Iris pigment epithelial cell (primary cell): ENCODE measurements at places on chromosomes 4 and X.

- no peak for DNase-seq
These were observed 187.4 kb downstream of the SOX3 start for GRCh38 chrX:140317462-140317861.

GRCh38 chr4:102529977-102530376 lies 28.8 kb downstream of the NFKB1 start:
- no peak for DNase-seq

DNA sequence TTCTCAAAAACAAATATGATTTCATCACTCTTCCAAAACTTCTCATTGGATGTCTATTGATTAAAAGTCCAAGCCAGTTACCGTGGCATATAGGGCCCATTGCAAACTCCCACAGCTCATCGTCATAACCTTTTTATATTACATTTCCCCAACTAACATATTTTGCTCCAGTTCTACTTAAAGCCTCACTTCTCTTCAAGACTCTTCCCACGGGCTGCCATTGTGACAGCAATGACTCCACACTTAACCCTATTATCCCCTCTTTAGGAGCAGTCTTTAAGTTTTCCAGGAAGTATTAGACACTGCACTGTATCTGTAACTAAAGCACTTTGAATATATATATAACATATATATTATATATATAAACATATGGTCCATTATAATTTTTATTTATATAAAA lies 44.5 kb downstream of the DTHD1 start:
- no peak for DNase-seq

- no peak for DNase-seq
These were observed 4.4 kb upstream of the FAM184B start for GRCh38 chr4:17785858-17786257.

DNA sequence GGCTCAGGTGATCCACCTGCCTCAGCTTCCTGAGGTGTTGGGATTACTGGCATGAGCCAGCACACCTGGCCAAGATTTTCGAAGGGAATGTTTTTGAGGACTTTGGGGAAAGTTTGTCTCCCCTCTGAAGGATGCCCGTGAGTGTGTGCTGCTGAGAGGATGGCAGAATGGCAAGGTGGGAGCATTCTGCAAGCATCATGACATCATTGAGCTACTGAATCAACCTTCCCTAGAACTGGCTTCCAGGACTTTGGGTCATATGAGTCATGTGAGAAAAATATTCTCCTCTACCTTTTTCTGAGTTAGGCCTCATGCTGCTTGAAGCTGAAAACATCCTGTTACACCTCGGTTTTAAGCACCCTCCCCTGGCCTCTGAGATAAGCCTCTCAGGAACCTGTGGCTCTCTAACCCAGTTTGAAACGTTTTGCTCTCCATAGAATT lies 31.0 kb downstream of the TMEM131L start:
- DNase-seq: peak; percentile 68

DNA sequence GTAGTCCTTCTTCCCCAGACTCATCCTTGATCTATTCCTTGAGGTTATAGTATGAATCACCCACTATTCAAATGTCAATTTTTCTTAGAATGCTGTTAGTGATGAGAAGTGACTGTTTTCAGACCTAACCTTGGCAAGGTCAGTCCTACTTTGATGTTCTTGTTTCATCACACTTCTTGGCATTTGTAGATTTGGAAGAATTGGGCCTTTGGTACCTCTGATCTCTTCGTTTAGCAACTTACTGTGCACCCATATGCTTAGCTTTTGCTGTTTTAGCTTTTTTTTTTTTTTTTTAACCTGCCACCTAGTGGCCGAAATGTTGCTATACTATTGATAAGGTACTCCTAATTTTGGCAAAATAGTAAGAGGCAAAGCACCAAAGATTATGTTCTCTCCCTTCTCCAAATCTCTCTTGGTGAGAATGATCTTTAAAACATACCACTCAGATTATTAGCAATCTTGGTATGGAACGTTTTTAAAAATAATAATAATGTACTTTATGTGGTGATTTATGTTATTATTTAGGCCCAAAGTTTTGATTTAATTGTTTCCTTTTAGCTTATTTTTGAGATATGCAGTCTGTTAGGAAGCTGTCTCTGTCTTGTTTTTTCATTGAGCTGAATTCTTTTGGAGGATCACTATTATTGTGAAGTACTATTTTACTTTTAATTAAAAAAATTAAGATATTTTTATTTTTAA lies 16.6 kb downstream of the DCK start:
- peak; percentile 40 for DNase-seq

- DNase-seq: no peak
These were observed 25.5 kb downstream of the GALNT7 start for GRCh38 chr4:173194157-173194556.

GRCh38 chr4:44145868-44146267 lies 302.7 kb downstream of the KCTD8 start:
- DNase-seq: peak; percentile 48

DNA sequence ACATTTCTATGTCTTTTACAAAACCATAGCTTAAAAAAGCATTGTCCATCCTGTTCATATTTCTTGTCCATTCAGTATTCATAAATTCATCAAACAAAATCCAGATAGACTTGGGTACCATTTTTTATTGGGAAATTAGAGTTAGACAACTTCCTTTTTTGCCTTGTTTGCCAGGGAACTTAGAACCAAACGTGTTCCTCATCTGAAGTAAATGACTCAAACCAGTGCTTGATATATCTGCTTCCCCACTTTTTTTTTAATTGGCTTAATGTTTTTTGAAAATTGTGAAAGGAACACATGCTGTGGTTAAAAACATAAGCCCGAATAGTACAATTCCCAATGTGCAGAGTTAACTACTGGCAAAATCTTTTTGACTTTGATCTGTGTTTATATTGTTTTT lies 44.2 kb downstream of the DLG3 start:
- DNase-seq: no peak

- no peak for DNase-seq
These were observed 154.4 kb downstream of the EFHC2 start for GRCh38 chrX:44189116-44189515.

GRCh38 chr4:184373886-184374405 lies 100.4 kb downstream of the IRF2 start:
- DNase-seq: no peak

GRCh38 chr4:150381036-150381435 lies 200.9 kb upstream of the MAB21L2 start:
- peak; percentile 29 for DNase-seq

GRCh38 chr4:141609243-141609642 lies 27.1 kb upstream of the IL15 start:
- DNase-seq: no peak

DNA sequence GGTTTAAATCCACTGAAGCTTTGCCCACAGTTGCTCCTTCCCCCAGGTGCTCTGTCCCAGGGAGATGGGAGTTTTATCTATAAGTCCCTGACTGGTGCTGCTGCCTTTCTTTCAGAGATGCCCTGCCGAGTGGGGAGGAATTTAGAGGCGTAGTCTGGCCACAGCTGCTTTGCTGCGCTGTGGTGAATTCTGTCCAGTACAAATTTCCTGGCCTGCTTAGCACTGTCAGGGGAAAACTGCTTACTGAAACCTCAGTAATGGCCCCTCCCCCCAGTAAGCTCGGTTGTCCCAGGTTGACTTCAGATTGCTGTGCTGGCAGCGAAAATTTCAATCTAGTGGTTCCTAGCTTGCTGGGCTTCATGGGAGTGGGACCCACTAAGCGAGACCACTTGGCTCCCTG lies 40.1 kb downstream of the UGT2B17 start:
- no peak for DNase-seq

GRCh38 chrX:5683996-5684395 lies 544.7 kb downstream of the NLGN4X start:
- DNase-seq: no peak

GRCh38 chr4:140092094-140092851 lies 61.7 kb downstream of the MAML3 start:
- no peak for DNase-seq

- peak; percentile 81 for DNase-seq
These were observed 7.4 kb downstream of the HNRNPH2 start for GRCh38 chrX:101415180-101416145.

GRCh38 chrX:456551-457291 lies 70.0 kb upstream of the PPP2R3B start:
- no peak for DNase-seq

- no peak for DNase-seq
These were observed 136.6 kb upstream of the OTUD4 start for GRCh38 chr4:145316897-145317574.

- DNase-seq: no peak
These were observed 108.4 kb upstream of the BMP2K start for GRCh38 chr4:78667764-78668163.

DNA sequence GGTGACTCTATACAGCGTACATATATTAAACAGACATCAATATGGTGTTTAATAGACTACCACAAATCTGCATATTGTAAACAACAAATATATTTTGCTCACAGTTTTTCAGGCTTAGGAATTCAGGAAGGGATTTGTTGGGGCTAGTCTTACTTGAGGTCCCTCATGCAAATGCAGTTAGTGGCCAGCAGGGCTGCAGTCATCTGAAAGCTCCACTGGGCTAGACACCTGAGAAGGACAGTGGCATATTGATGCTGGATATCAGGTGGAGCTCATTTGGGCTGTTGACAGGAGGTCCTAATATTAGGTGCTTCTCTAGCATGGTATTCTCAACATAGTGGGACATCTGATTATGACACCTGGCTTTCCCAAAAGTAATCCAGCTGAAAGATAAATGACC lies 493.8 kb upstream of the PABPC4L start:
- DNase-seq: no peak

- peak; percentile 34 for DNase-seq
These were observed 2.3 kb upstream of the RNF212 start for GRCh38 chr4:1115528-1116293.

DNA sequence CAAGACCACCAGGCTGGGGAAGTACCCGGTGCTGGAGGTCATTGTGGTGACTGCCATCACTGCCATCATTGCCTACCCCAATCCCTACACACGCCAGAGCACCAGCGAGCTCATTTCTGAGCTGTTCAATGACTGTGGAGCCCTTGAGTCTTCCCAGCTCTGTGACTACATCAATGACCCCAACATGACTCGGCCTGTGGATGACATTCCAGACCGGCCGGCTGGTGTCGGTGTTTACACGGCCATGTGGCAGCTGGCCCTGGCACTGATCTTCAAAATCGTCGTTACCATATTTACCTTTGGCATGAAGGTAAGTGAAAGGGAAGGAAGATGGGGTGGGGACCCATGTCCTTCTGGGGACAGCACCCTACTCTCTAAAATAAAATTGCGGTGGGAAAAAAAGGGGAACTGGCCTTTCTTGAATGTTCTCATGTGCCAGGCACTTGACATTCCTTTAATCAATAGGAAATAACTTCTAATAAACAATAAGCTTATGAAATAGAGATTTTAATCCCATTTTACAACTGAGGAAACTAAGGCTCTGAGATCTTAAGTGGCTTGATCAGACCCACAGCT lies 51.6 kb downstream of the CLCN4 start:
- no peak for DNase-seq

DNA sequence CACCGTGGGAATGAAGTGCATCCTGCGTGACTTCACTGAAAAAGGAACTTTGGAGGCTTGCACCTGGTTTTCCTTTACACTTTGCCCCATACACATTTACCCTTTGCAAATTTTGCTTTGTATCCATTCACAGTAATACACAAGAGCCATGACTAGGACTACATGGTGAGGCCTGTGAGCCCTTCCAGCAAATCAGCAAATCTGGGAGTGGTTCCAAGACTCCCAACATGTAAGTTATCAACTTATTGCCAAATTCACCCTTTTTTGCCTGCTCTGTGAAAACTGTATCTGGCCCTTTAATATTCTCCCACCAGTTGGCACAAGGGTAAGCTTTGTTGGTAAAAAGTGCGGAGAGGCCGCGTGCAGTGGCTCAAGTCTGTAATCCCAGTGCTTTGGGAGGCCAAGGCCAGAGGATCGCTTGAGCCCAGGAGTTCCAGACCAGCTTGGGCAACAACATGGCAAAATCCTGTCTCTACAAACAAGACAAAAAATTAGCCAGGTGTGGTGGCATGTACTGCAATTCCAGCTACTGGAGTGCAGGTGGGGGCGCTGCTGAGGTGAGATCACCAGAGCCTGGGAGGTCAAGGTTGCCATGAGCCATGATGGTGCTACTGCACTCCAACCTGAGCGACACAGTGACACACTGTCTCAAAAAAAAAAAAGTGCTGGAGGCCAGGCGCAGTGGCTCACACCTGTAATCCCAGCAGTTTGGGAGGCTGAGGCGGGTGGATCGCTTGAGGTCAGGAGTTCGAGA lies 5.0 kb downstream of the PRMT9 start:
- DNase-seq: peak; percentile 23

DNA sequence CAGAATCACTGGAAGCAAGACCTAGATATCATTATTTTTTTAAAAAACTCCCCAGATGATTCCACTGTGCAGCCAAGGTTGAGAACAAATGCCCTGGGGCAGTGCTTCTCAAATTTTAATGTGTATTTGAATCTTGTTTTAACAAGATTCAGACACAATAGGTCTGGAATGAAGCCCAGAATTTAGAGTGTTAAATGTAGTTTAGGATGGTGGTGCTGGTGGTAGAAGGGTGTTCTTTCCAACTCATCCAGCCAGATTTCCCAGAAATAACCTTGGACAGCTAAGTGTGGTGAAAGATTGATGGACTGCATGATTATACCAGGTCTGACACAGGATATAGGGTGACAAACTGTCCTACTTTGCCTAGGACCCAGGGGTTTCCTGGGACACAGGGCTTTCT lies 120.1 kb upstream of the MED14 start:
- DNase-seq: no peak

- peak; percentile 81 for DNase-seq
These were observed 41.7 kb downstream of the KDM6A start for GRCh38 chrX:44914532-44915198.

DNA sequence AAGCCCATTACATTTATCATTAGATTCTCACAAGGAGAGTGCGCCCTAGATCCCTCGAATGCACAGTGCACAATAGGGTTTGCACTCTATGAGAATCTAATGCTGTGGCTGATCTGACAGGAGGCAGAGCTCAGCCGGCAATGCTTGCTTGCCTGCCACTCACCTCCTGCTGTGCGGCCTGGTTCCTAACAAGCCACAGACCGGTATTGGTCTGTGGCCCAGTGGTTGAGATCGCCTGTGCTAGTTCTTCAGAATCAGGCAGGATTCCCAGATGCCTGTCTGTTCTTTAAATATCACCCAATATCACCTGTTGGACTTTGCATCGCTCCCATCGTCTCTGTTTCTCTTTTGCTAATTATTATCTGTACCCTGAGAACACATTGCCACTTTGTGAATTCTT lies 14.0 kb downstream of the DSPP start:
- no peak for DNase-seq

GRCh38 chr4:173436149-173436579 lies 37.2 kb upstream of the SCRG1 start:
- DNase-seq: peak; percentile 79

DNA sequence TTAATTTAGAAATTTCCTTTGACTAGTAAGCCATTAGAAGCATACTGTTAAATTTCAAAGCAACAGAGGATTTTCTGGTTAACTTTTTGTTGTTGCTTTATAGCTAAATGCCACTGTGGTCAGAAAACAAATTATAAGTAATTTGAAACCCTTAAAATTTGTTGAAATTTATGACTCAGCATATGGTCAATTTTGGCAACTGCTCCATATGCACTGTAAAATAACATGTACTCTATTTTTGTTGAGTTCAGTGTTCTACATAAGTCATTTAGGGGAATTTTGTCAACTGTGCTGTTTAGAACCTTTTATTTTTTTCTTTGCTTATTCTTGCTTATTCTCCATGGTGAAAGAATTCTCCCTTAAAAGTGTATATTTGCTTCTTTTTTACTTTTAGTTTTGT lies 28.6 kb downstream of the SCLT1 start:
- DNase-seq: peak; percentile 80
